Osteoblast (primary cell): ENCODE measurements at places on chromosomes 16 and 17. TPM values are rescaled to one million over a fixed set of nuclear protein-coding genes. Genes with fewer than 3 reads are reported as not detected.

Gene CRHR1
- not detected in 2 replicates for total RNA-seq

- peaks cover 36% of the 10 kb centered on the region for H3K4me1 ChIP-seq
- H3K36me3 ChIP-seq: no peaks in the 10 kb centered on the region
- H3K27ac ChIP-seq: peak overlapping the region; percentile 94
These were observed 5.2 kb downstream of the CCR7 start for GRCh38 chr17:40559954-40560591.

GRCh38 chr16:80125677-80126076, 415.1 kb upstream of the DYNLRB2 start:
- H3K4me3 ChIP-seq: no peak overlapping the region
- no peaks in the 10 kb centered on the region for H3K36me3 ChIP-seq
- DNase-seq: peak; percentile 13
- H3K27ac ChIP-seq: no peak overlapping the region
- H3K4me1 ChIP-seq: peaks cover 18% of the 10 kb centered on the region

GRCh38 chr17:7001318-7001961, 5.6 kb downstream of the ALOX12 start:
- H3K27me3 ChIP-seq: no peaks in the 10 kb centered on the region
- DNase-seq: no peak
- no peak overlapping the region for H3K27ac ChIP-seq
- no peak overlapping the region for H3K4me3 ChIP-seq

Gene MEOX1
- under 0.01 TPM in 1 of 2 replicates, not detected in the other for total RNA-seq

GRCh38 chr17:47845716-47846075, 4.6 kb upstream of the SCRN2 start:
- DNase-seq: peak; percentile 64
- H3K27me3 ChIP-seq: peaks cover 44% of the 10 kb centered on the region
- H3K4me1 ChIP-seq: peaks cover 30% of the 10 kb centered on the region
- H3K27ac ChIP-seq: no peak overlapping the region
- H3K36me3 ChIP-seq: no peaks in the 10 kb centered on the region
- no peak overlapping the region for H3K4me3 ChIP-seq

DNA sequence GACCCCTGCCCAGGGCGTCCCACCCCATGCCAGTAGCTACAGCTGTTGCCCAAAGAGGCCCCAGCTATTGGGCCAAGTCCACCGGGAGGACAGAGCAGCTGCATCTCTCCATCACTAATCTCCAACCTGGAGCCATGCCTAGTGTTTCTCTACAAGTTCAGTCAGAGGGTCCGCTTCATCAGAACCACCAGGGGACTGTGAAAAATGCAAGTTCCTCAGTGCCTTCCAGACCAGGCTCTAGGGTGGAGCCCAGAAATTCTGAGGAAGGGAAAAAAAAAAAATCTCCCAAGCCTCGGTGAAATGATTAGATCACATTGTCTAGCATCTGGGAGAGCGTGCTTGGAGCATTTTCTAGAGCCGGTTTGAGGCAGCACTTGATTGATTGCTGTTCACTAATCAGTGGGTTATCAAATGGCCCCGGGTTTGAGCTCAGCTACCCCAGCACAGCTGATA, 22.4 kb upstream of the HERPUD1 start:
- peaks cover 43% of the 10 kb centered on the region for H3K4me1 ChIP-seq
- H3K36me3 ChIP-seq: no peaks in the 10 kb centered on the region
- H3K4me3 ChIP-seq: no peak overlapping the region
- no peak overlapping the region for H3K27ac ChIP-seq
- DNase-seq: no peak
- no peaks in the 10 kb centered on the region for H3K27me3 ChIP-seq

DNA sequence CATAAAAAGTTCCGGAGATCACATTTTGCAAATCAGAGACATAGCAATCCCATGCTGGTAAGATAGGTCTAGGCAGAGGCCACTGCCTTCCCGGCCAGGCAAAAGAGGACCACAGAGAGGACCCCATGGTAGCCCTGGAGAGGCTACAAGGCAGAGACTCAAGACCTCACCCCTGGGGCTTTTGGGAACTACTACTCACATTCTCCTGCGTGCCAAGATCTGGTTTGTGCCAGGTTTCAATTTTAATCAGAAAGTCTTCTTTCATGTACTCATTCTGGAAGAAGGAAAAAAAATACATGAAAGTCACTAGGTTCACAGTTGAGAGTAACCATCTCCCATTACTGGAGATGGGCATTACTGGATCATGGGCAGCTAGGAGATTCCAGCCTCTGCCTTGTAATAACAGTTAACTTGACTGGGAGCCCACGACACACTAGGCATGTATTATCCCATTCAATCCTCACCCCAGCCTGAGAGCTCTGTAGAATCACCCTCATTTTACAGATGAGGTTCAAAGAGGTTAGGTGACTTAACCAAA, 21.2 kb downstream of the PITPNA start:
- no peaks in the 10 kb centered on the region for H3K27me3 ChIP-seq
- peaks cover 3% of the 10 kb centered on the region for H3K4me1 ChIP-seq
- no peak overlapping the region for H3K4me3 ChIP-seq
- H3K27ac ChIP-seq: no peak overlapping the region

Gene EVI2B
- 4.0 and 6.2 TPM in 2 replicates for total RNA-seq

Gene MT1M
- total RNA-seq: 8.5 and 8.7 TPM in 2 replicates

DNA sequence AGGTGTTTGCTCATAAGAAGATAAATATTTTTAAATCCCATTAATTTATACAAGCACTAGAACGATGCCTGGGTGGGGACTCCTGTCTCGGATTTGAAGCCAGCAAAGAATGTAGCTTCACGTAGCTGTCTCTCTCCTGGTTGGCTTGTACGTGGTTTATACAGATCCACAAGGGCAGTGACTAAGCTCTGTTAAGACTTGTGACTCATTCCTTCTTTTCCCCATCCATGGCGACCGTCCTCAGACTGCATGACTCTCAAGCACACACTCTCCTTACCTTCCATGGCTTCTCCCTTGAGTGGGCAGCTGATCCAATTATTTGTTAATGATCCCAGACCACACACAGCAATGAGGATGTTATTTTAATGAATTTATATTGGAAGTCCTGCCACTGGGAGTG, 679.7 kb upstream of the SOX9 start:
- H3K27ac ChIP-seq: peak overlapping the region; percentile 40
- no peak overlapping the region for H3K4me3 ChIP-seq
- H3K27me3 ChIP-seq: no peaks in the 10 kb centered on the region
- H3K4me1 ChIP-seq: peaks cover 44% of the 10 kb centered on the region
- H3K36me3 ChIP-seq: no peaks in the 10 kb centered on the region

Gene PTGES3L
- total RNA-seq: under 0.01 and 0.29 TPM in 2 replicates

DNA sequence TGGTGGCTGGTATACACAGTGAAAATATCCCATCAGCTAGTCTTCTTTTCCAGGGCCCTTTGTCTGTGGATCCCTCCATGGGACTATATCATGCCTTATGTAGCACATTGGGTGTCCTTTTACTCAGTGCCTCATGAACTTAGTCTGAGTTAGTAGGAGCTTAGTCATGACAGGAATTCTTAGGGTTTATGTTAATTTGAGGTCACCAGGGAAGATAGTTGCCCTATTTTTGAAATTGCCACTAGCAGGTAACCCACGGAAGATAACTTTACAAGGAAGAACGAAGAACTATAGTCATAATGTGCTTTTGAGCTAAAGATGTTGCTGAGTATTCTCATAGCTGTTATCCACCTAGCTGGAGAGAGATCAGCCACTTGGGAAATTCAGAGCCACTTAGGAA, 14.8 kb upstream of the PLK1 start:
- peaks cover 94% of the 10 kb centered on the region for H3K36me3 ChIP-seq
- no peaks in the 10 kb centered on the region for H3K4me1 ChIP-seq
- H3K27me3 ChIP-seq: no peaks in the 10 kb centered on the region
- no peak for DNase-seq
- no peak overlapping the region for H3K4me3 ChIP-seq

- H3K36me3 ChIP-seq: no peaks in the 10 kb centered on the region
- H3K4me3 ChIP-seq: no peak overlapping the region
- H3K27ac ChIP-seq: no peak overlapping the region
- H3K27me3 ChIP-seq: no peaks in the 10 kb centered on the region
- DNase-seq: no peak
These were observed 44.1 kb upstream of the MARCHF10 start for GRCh38 chr17:62852195-62852594.

DNA sequence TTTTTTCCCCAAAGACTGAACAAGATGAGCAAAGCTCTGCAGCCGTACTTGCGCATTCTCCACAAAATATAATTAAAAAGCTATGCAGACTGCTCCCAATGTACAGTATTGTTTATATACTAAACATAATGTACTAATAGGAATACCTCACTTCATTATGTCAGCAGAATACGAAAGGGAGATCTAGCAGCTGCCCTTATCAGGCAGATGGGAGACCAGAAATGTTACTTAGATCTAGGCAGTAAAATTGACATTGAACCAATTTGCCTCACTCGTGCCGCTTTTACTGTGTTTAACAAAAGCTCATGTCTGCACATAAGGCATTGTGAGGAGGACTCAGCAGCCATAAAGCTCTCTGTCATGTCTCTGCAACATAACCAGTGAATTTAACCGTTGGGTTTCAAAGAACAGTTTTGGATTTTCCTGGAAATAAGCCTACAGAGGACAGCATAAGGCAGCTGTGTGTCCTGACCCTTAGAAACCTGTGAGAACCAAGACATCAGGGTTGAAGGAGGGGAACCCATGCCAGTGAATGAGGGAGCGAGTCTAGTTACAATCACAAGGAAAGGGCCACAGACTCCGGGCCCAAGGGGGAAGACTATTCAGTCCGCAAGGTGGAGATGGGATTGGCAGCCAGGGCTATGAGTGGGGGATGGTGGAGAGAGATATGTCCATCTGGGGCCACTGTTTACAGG, 71.4 kb downstream of the GNAO1 start:
- H3K36me3 ChIP-seq: no peaks in the 10 kb centered on the region
- no peak overlapping the region for H3K27ac ChIP-seq
- no peaks in the 10 kb centered on the region for H3K4me1 ChIP-seq
- no peaks in the 10 kb centered on the region for H3K27me3 ChIP-seq

Gene ARL5C
- not detected in 2 replicates for total RNA-seq

Gene CD7
- total RNA-seq: not detected in 2 replicates

- DNase-seq: no peak
- H3K27me3 ChIP-seq: no peaks in the 10 kb centered on the region
- no peak overlapping the region for H3K4me3 ChIP-seq
- H3K27ac ChIP-seq: no peak overlapping the region
- no peaks in the 10 kb centered on the region for H3K36me3 ChIP-seq
These were observed 75.5 kb downstream of the SOCS1 start for GRCh38 chr16:11180489-11180888.

DNA sequence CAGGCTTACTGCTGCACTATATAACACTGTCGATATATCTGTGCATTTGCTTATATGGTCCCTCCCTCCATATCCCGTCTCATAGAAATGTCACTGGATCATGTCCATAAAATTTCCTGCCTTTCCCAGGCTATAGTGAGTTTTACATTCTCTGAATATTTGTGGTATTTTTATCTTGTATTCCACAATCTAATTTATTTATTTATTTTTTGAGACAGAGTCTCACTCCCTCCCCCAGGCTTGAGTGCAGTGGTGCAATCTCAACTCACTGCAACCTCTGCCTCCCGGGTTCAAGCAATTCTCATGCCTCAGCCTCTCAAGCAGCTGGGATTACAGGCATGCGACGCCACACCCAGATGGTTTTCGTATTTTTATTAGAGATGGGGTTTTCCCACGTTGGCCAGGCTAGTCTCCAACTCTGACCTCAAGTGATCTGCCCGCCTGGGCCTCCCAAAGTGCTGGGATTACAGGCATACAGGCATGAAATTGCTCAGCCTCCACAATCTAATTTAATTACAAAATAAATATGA, 12.9 kb downstream of the TRIM37 start:
- peaks cover 5% of the 10 kb centered on the region for H3K36me3 ChIP-seq
- peak overlapping the region; percentile 90 for H3K27ac ChIP-seq
- H3K4me3 ChIP-seq: peak overlapping the region; percentile 18
- peaks cover 25% of the 10 kb centered on the region for H3K4me1 ChIP-seq

- H3K36me3 ChIP-seq: no peaks in the 10 kb centered on the region
- no peak for DNase-seq
- H3K27me3 ChIP-seq: no peaks in the 10 kb centered on the region
- no peaks in the 10 kb centered on the region for H3K4me1 ChIP-seq
These were observed 201.9 kb downstream of the CCDC182 start for GRCh38 chr17:57543230-57543629.

Gene C17orf107
- total RNA-seq: 4.0 and 5.3 TPM in 2 replicates

Gene ZNF174
- 9.7 and 11.2 TPM in 2 replicates for total RNA-seq

DNA sequence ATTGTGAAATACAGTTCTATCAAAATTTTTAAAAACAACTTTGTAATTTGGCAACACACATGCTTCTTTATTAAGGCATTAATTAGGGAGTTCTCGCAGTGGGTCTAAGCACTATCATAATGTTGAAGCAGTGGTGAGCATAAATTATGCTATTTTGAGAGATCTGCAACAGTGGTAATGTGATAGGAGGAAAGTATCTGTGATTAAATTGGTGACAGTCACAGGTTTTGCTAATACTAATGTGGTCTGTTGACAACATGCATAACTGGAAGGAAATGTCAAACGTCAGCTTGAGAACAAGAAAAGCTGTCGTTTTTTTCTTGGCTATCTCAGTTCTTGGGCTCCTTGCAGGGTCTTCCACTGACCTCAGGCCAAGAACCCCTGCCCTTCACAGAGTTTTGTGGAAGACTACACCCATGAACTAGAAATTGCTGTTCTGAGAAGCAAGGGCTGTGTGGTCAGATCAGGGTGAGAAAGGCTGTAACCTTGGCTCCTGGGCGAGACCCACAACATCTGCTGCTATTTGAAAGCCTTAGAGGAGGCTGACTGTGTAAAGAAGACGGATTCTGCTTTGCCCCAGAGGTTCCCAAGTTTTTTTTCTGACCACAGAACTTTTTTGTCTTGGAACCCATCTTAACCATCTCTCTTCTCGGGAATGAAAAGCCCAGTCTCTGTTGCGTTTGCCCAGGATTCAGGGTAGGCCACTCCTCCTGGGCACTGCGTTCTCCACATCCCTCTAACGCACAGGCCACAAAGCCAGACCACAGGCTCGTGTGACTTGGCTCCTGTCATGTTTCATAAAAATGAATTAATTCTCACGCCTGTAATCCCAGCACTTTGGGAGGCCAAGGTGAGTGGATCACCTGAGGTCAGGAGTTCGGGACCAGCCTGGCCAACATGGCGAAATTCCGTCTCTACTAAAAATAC, 13.9 kb downstream of the ATP2A1 start:
- H3K27me3 ChIP-seq: no peaks in the 10 kb centered on the region
- no peak overlapping the region for H3K27ac ChIP-seq
- peak; percentile 3 for DNase-seq
- no peaks in the 10 kb centered on the region for H3K4me1 ChIP-seq
- no peak overlapping the region for H3K4me3 ChIP-seq

DNA sequence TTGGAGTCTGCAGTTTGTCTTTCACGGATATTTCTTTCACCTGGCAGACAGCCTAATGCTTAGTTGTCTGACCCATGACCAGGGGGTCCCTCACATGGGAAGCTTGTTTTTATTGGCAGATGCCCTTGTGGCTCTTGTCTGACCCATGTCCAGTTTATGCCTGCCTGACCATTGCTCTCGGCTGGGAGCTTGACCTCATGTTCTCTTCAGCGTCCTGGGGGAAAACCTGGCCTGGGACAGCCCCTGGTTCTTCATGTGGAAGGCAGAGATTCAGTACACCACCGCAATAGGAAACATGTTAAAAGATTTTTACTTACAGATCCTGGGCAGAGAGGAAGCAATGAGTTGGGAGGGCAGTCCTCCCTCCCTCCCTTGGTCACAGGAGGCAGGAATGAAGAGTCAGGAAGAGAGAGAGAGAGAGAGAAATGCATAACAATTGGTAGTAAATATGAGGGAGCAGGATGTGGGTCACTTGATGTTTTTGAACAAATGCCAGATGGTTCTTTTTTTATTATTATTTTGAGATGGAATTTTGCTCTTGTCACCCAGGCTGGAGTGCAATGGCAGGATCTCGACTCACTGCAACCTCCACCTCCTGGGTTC, 302.7 kb upstream of the MYOCD start:
- H3K27ac ChIP-seq: no peak overlapping the region
- H3K4me1 ChIP-seq: no peaks in the 10 kb centered on the region
- no peaks in the 10 kb centered on the region for H3K36me3 ChIP-seq
- H3K27me3 ChIP-seq: no peaks in the 10 kb centered on the region
- H3K4me3 ChIP-seq: no peak overlapping the region

Gene MARVELD3
- 0.36 and 0.88 TPM in 2 replicates for total RNA-seq
